ENCODE measurements at places on chromosomes 4 and X.

- DNase-seq: no peak
Observed at GRCh38 chr4:137129441-137129840, 402.9 kb downstream of the PCDH18 start.

GRCh38 chr4:150939530-150939929 is 75.6 kb downstream of the LRBA start:
- DNase-seq: no peak

GRCh38 chr4:20042769-20043168 is 208.9 kb upstream of the SLIT2 start:
- DNase-seq: no peak

- DNase-seq: no peak
Observed at GRCh38 chr4:90148574-90149148, 21.5 kb downstream of the CCSER1 start.

DNA sequence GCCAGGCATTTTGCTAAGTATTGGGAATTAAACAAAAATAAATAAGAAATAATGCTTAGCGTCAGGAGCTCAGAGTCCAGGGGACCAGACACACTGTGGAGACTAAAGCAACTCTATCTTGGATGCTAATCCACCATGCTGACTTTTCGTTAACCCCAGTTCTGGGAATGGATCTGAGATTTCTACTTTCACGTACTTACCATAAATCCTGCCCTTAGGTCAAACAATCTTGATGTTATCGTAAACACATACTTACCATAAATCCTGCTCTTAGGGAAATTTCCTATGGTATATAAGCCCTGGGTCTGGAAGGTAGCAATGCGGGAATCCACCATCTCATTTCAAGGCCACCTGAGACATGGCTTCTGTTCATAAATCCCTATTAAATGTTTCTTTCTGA is 204.5 kb upstream of the IGFBP7 start:
- no peak for DNase-seq

DNA sequence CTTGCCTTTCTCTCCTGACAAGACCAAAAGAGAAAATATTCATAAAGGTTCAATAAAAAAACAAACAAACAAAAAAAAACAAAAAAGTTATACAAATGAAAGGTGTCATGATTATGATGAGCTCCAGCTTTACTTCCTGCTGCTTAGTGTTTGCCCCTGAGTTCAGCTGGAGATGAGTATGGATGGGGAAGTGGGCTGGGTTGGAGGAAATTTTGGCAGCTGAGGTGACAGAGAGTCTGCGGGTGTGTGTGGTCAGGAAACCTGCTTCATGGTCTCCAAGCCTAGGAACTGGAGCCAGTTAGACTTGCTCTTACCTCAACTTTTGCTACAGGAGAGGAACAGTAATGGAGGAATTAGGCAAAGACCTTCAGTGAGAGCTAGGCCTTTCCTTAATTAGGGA is 4.3 kb upstream of the CYSLTR1 start:
- no peak for DNase-seq

DNA sequence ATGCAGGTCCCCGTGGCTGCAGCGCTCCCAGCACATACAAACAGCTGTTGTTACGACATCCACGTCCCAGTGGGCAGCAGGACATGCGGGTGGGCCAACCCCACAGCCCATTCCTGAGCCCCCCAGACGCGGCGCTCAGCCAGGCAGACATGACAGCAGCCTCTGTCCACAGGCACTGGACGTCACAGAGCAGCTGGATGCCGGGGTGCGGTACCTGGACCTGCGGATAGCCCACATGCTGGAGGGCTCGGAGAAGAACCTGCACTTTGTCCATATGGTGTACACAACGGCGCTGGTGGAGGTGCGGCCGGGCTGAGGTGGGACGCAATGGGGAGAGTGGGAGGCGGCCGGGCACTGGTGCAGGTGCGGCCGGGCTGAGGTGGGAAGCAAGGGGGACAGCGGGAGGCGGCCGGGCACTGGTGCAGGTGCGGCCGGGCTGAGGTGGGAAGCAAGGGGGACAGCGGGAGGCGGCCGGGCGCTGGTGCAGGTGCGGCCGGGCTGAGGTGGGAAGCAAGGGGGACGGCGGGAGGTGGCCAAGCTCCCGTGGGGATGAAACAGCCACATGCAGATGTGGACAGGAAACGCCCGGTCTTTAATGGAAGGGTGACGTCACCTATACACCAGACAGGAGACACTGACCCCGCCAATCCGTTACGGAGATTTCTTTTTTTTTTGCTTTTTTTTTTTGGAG is 9.4 kb downstream of the PLCXD1 start:
- no peak for DNase-seq

- no peak for DNase-seq
Observed at GRCh38 chr4:89253311-89253710, 54.3 kb downstream of the GPRIN3 start.

GRCh38 chr4:85557016-85557901 is 82.3 kb downstream of the ARHGAP24 start:
- no peak for DNase-seq

- no peak for DNase-seq
Observed at GRCh38 chrX:134803551-134804183, 145.4 kb upstream of the PLAC1 start.

DNA sequence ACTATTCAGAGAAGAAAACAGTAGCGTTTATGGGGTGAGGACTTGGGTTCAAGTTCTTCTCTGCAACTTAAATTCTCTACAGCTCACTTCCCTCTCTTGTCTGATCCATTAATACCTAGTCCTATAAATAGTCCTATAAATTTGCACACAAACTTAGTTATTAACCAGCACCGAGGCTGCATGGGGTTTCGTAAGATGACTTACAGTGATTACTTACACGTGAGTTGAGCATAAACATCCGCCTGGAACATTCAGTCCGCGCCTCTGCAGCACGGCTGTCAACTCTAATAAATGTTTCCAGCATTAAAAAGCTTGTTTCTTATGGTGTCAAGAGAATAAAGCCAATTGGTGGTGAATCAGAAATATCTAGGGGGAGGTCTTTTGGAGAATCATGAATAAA is 103.0 kb upstream of the ENPP6 start:
- no peak for DNase-seq

DNA sequence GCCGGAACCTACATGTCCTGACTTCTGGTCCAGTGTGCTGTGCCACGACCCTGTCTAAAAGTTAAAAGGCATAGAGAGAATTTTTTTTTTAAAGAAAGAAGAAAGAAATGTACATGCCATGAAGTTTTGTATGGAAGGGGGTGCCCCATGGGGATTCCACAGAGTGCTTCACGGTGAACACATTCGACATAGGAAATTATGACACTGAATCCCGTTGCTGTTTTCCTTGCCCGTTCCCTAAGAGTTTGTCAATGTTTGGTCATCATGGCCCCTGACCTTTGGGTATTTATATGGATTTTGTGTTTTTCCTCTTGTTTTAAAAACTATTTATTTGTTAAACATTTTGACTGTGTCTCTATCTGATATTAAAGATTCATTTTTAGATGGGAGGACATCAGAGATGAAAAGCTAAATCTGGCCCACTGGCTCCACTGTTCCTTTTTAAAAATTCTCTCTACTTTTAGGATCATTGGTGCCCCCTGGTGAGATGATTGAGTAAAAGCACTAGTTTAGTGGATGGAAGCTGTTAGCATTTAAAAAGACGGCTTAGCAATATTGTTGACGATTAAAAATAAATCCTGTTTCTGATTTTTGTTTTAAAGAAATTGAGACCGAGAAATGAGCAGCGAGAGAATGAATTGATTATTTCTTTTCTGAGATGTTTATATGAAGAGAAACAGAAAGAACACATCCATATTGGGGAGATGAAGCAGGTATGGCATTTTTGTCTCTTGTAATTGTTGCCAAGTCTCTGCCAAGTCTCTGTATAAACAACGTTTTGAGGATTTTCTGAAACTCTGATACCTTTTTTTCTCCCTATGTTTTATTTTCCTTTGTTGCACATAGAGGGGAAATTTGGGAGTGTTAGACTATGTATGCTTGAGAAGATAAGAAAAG is 75.0 kb downstream of the PTTG2 start:
- peak; percentile 33 for DNase-seq

GRCh38 chr4:89492581-89493071 is 185.0 kb upstream of the GPRIN3 start:
- no peak for DNase-seq

GRCh38 chr4:8320386-8320750 is 50.8 kb downstream of the HTRA3 start:
- DNase-seq: no peak

GRCh38 chr4:11428899-11429698 is 405 bp upstream of the HS3ST1 start:
- no peak for DNase-seq

GRCh38 chr4:134885436-134885835 is 683.8 kb upstream of the PABPC4L start:
- DNase-seq: no peak

DNA sequence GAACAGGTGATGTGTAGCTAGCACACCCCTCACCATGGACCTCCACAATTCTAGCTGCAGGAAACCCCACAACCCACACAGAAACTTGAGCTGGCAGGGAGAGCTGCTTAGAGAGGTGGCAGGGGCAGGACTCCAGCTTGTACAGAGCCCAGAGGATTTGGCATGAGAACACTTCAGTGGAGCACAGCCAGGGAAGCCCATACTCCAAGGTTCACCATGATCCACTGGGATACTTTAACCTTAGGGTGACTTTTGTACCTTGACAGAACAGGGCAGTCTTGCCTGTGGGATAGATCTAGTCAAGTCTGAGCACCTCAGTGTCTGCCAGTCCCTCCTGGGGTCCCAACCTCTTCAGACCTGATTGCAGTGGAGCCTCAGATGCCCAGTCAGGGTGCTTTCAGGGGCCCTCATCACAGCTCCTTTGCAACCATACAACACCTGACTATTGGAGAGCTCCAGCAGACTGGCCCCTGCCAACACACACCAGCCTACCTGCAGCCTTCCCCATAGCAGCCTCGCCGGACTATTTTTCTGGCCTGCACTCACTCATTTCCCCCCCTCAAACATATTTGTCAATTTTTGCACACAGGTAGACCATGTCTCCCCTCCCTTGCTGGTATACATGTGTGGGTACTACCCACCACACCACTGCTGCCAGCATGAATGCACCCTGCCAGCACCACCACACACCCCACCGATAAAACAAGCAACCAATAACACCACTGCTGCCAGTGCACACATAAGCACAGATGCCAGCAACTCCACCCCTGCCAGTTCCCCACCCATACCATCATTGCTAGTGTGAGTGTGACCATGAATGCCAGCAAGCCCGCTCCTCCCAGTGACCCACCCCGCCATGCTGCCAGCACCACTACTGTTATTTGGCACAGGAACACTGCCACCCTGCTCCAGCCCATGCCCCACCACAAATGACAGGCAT is 56.0 kb upstream of the CDX4 start:
- DNase-seq: no peak

DNA sequence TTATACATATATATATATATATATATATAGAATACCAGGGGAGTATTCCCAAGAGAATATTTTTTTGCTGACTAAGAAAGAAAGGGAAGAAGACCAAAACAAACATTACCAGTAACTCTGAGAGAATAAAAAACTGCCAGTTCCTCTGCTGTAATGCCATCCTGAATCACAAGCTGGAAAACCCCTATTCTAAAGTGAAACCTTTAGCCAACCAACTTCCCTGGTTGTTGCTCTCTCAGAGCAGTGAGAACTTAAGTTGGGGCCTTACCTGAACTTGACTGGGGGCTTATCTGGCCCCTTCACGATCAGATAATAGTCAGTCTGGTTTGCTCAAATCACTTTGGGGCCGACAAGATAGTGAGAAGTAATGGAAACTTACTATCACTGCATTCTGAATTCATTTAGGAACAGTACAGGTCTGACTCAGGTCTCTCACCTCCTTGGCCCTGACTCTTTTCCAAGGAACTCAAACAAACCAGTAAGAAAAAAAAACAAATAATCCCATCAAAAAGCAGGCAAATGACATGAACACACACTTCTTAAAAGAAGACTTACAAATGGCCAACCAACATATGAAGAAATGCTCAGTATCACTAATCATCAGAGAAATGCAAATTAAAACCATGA is 62.5 kb downstream of the CD40LG start:
- DNase-seq: no peak

- DNase-seq: no peak
Observed at GRCh38 chr4:104818579-104818978, 323.9 kb upstream of the CXXC4 start.

GRCh38 chr4:37648084-37648817 is 37.9 kb downstream of the RELL1 start:
- DNase-seq: no peak

DNA sequence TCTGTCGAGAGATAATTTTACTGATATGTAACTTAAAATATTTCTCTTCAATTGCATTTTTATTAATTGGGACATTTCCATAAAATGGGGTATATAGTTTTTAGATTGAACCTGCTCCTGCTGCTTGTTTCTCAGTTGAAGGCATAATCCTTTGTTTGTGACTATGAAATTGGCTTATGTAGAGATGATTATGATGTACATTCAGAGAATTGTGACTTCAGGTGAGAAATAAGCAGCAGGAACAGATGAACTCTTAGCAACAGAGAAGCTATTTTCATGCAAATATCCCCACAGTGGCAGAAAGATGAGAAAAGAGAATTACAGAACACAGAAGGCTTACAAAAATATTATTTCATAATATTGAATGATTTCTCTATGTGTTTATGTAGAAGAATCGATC is 1499.5 kb upstream of the ADGRL3 start:
- no peak for DNase-seq

DNA sequence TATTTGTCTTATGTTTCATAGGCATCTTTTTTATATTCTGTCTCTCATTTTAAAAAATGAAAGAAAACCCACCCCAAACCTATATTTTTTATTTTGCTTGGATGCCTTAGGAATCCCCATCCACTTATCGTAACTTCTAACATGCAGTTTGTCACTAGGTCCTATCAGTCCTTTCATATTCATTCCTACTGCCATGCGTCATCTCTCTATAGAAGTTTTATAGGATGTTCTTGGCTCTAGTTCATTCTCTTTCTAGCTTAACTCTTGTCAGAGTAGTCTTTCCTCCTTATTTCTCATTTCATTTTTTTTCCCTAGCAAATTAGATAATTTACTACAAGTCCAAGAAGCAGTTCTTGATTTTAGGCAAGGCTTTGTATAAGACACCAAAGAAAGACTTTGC is 92.7 kb downstream of the LARP1B start:
- DNase-seq: no peak

DNA sequence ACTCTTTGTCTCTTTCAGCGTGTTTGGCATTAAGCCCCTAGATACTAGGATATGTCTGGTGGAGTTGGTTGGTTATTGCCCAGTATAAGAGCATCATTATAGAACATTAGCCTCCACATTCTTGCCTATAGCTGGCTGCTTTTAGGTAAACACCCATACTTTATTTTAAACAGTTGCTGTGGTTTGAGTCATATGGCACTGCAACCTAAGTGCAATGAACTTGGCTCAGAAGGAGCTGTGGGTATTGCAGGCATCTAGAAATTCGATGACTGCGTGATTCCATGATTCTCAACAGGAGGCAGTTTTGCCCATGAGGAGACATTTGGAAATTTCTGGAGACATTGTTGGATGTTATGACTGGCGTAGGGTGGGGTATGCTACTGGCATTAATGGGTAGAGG is 49.5 kb downstream of the DCLK2 start:
- no peak for DNase-seq

DNA sequence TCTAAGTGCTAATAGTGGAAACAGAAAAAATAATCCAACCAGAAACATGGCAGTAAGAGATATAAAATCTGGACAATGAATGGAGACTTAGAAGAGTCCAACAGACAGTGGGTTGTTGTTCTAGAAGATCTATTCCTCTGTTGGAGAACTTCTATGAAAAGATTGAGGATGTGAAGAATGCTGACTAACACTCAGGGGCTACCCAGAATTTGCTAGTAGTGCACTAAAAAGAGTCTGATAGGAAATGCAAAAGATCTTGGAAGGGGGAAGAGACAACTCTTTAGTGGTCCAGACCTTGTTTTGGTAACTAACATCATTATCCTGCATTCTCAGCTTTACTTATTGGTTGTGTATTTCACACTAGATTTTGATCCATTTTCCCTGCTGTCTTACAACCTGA is 77.9 kb downstream of the SMARCA1 start:
- no peak for DNase-seq

Data from activated T-cell treated with anti-CD3 and anti-CD28 coated beads for 24 hours (primary cell).